ENCODE measurements at places on chromosomes 2 and 18.

- DNase-seq: no peak
Observed at GRCh38 chr2:38751596-38752410, 642 bp upstream of the SRSF7 start.

DNA sequence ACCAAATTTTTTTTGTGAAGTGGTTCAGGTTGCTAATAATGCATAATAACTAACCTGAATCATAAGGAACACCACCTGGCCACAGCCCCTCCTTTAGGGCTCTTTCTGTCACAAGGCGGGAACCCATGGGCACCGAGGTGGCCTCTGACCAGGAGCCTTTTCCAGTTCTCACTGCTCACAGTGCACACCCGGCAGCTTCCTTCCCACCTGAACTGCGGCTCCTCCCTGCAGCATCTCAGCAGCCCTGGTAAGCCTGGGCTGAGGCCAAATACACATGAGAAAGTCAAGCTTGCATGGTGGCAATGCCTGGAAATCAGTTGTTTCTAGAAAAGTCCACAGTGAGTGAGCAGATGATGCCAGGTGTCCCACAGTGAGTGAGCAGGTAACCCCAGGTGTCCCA is 77.6 kb upstream of the SNTG2 start:
- no peak for DNase-seq

DNA sequence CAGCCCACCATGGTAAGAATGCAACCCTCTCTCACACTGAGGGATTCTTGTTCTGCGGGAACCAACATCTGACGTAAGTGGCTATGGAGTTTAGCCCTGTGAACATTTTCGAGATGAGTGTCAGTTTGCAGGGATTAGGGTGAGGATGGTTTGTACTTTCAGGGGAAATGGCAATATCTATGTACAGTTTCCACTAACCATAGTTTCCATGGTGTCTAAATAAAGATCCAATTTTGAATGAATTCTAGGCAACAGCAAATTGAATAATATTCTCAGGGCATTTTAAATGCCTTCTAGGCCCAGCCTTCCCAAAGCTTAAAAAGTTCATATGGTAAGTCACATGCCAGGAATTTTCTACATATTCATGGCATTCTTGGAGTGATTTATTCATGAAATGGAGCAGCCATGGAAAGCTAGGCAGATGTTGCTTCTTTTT is 105.4 kb upstream of the MMADHC start:
- DNase-seq: no peak

DNA sequence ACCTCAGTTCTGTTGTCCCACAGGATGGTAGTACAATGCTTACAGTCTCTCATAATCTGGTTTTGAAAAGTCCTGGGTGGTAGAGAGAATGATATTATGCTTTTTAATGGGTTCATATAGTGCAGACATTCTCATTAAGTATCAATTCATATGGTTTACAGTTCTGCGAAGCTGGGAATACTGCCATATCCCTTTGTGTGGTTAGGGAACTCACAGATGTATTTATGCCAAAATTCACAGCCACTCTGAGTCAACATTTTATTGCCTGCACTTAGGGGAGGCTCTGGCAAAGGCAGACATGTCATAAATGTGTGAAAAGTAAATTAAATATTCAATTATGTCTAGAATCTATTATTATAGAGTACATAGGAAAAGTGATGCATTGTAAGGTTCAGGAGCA is 808.2 kb downstream of the SUCLG1 start:
- no peak for DNase-seq

DNA sequence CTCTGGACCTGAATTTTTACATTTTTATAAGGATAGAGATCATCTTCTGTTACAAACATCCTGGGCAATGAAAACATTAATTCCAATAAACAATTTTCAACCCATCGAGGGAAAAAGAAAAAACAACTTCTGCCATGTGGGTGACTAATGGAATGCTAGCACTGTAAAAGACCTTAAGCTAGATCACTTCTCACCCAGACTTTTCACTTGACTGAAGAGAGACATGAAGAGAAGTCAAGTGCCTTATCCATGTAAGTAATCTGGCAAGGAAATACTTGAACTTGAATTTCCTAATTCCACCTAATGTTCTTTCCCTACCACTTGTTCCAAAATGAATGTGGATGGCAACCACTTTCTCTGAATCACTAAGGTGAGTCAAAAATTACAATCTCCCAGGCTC is 98.3 kb upstream of the ACVR1C start:
- DNase-seq: no peak

DNA sequence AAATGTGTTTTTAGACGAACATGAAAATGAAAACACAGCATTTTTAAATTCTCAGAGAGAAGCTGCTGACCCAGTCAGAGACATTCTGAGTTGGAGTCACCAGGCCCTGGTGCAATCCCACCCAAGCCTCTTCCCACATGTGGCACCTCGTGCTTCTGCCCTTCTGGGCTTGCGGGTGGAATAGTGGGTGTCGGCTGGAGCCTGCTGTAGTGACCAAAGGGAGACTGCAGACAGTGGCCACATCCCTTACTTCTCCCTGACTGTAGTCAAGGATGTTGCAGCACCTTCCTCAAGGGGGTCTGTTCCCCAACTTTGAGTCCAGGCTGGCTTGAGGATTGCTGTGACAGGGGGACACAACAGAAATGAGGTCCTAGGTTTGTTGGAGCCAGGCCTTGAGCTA is 104.4 kb upstream of the GLI2 start:
- no peak for DNase-seq

DNA sequence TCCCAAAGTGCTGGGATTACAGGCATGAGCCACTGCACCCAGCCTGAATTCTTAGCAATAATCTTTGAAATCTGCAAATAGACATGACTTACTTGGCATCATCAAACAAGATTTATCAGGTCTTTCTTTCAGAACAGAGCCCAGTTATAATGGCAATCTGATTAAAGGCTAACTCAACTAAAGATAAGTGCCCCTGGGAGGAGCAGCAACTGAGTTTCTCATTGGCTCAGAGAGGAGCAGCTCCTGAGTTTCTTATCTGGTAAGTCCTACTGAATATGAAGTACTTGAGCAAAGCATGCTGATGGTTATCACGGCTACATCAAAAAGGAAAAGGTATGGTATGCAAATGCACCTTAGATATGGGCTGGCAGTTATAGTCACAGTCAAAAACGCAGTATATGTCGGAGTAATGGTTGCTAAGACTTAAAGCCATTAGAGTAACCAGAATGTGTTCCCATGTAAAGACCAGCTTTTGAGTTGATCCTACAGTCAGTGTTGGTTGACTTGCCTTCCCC is 15.0 kb upstream of the AP1S3 start:
- no peak for DNase-seq

GRCh38 chr2:101251844-101252407 is 760 bp upstream of the CNOT11 start:
- no peak for DNase-seq

GRCh38 chr18:67577386-67577785 is 60.9 kb upstream of the DSEL start:
- DNase-seq: no peak

- no peak for DNase-seq
Observed at GRCh38 chr2:49367003-49367402, 212.7 kb upstream of the FSHR start.

- DNase-seq: no peak
Observed at GRCh38 chr2:73283545-73284295, 558 bp downstream of the FBXO41 start.

DNA sequence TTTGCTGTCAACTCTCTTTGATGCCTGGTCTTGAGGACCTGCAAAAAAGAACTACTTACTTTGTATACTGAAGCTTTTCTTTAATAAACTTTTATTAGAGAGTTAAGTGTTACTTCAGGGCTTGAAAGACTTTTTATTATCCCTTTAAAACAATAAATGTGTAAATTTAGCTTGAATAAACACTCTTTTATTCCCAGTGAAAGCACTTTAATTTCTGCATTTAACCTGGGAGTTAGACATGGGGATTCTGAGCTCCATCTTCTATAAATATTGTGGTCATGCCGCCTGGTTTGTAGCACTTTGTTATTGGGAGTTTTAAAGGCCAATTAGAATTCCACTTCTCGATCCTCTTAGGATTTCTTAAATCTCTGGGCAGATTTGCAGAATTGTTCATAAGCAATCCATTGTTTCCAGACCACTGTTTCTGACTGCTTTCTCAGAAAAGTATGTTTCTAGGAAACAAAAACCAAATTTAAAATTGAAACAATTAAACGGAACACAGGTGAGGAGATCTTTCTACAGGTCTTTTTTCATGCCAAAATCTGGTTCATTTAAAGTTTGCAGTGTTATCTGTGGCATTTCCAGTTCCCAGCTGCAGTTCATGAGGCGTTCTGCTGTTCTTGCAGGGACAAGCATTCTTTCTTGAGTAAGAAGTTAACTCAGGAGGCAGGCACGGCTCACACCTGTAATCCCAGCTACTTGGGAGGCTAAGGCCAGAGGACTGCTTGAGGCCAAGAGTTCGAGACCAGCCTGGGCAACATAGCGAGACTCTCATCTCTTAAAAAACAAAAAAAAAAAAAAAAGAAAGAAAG is 18.1 kb upstream of the E2F6 start:
- DNase-seq: no peak

DNA sequence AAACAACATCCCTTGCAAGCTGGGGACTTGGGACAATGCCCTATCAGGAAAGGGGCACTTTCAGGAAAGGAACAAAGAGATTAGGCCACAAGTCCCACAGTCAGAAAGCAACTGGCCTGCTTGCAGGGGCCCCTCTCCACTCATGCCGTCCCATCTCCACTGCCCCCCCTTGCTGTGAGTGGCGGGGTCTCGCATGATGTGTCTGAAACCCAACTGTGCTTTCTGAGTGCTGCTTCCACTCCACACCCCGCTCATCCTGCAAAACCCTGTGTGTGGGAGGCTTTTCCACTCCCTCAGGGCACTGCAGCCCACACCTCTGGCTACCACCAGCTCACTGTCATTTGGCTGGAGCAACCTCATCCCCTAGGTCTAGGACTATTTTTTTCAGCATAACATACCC is 7.9 kb downstream of the HS6ST1 start:
- no peak for DNase-seq

DNA sequence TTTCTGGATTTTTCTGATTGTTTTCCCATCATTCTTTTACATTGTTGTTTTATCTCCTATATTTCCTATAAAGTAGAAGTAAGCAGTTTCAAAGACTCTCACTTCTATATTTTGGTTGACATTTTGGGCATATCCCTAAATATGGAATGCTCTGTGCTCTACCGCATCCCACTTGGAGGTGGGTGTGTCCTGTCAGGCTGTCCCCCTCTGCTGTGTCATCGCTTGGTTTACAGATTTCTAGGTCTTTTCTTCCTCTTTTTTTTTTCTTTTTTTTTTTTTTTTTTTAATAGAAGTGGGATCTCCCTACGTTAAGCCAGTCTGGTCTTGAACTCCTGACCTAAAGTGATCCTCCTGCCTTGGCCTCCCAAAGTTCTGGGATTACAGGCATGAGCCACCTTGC is 13.3 kb downstream of the DGKD start:
- DNase-seq: no peak

DNA sequence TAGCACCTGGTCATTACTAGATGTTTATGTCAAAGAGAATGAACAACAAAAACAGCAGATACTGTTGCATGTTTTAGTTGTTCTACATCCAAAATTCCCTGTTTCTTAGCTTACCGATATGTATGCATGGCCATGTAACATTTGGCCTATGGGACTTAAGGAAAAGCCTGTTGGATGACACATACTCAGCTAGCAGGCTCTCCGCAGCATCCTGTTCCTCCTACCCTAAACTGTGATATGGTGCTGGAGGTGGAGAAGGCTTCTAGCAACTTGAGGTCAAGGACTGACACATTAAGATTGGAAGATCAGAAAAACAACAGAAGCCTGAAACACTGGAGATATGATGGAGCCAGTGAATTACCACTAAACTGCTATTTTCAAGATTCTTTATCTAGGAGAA is 537.8 kb downstream of the LRRTM4 start:
- no peak for DNase-seq

DNA sequence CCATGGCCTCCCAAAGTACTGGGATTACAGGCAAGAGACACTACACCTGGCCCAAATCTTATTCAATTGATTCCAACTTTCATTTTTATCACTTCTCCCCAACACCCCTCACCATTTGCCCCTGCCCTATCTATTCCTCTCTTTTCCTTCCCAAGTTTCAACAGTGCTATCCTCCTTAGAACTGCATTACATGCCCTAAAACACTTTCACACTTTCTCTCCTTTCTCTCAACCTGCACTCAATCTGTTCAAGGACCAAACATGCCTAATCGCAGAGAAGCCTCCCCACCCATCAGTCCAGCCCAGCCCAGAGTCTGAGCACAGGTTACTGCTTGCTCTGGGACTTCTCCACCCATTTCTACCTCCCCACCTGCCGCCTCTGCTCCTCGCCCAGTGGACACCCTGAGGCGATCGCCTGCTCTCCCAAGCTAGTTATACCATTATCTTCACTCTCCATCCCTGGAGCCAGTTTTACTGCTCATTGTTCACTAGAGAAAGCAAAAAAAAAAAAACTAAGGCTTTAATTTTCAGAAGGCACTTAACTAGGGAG is 23.7 kb upstream of the DSG1 start:
- DNase-seq: no peak

- no peak for DNase-seq
Observed at GRCh38 chr2:206555721-206556120, 86.6 kb upstream of the FAM237A start.

GRCh38 chr2:233492078-233492477 is 74.5 kb downstream of the USP40 start:
- no peak for DNase-seq

GRCh38 chr2:227125506-227125905 is 38.5 kb downstream of the COL4A4 start:
- no peak for DNase-seq

- no peak for DNase-seq
Observed at GRCh38 chr18:4821801-4822200, 366.7 kb upstream of the DLGAP1 start.

- no peak for DNase-seq
Observed at GRCh38 chr2:237866101-237866621, 6.7 kb downstream of the RAMP1 start.

DNA sequence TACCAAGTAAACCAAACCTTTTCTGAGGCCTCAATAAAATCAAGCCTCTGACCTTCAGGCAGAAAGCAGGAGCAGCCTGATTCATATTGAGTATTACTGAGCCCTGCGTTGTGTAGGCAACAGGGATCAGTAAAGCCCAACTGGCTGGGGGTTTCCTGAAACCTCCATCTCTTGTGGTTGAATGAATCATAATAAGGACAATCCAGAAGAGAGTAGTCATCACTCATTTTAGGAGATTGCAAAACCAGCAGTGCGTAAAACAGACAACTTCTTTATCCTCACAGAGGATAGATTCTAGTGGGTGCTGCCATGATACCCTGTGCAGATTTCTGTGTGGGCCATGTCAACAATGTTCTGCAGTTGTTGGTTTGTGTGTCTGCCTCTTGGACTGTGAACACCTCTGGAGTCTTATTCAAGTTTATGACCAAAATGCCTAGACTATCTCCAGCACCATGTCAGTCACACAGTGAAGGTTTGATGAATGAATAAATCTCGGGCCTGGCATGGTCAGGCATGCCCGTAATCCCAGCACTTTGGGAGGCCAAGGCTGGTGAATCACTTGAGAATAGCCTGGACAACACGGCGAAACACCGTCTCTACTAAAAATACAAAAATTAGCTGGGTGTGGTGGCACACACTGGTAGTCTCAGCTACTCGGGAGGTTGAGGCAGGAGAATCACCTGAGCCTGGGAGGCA is 51.8 kb upstream of the RAB27B start:
- DNase-seq: no peak
